ENCODE measurements at places on chromosomes 1 and 21.

GRCh38 chr1:57835620-57836019 lies 411.8 kb upstream of the DAB1 start:
- no peak for DNase-seq

DNA sequence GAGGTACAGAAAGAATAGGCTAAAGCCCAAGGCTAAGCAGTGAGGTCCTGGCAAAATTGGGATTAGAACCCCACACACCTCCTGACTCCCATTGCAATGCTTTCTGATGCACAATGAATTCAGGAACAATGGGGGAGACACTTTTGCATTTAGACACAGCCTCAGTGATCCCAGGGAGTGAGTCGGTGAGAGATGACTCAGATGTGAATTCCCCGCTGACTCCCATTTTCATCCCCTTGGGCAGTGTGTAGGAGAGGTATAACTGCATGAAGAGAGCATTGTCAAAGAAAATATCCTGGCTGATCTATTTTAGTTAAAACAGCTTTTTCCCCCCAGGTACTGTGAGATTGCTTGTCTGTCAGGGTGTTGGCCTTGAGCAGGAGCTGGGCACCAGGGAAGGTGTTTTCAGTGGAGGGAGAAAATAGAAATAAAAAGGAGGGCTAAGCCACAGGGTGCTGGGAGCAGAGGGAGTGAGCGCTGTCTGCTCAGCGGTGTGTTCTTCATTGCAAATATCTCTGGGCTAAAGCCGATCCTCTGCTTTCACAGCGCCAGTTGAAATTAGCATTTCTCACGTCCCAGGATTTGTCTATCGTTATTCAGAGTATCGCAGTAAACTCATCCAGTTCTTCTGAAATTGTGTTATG lies 247.7 kb upstream of the PTBP2 start:
- no peak for DNase-seq

GRCh38 chr1:198272492-198272891 lies 115.7 kb downstream of the NEK7 start:
- no peak for DNase-seq

DNA sequence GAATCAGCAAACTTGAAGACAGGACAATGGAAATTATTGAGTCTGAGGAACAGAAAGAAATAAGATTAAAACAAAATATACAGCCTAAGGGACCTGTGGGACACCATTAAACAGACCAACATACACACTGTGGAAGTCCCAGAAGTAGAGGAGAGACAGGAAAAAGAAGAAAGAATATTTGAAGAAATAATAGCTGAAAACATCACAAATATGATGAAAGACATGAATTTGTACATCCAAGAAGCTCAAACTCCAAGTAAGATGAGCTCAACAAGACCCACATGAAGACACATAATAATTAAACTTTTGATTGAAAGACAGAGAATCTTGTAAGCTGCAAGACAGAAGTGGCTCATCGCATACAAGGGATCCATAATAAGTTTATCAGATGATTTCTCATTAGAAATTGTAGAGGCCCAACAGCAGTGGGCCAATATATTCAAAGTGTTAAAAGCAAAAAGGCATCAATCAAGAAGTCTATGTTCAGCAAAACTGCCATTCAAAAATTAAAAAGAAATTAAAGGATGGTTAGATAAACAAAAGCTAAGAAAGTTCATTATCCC lies 311.3 kb upstream of the ADGRL2 start:
- no peak for DNase-seq

GRCh38 chr21:25967181-25967900 lies 203.2 kb downstream of the APP start:
- no peak for DNase-seq

GRCh38 chr21:34790341-34790740 lies 121.5 kb downstream of the CLIC6 start:
- DNase-seq = no peak

DNA sequence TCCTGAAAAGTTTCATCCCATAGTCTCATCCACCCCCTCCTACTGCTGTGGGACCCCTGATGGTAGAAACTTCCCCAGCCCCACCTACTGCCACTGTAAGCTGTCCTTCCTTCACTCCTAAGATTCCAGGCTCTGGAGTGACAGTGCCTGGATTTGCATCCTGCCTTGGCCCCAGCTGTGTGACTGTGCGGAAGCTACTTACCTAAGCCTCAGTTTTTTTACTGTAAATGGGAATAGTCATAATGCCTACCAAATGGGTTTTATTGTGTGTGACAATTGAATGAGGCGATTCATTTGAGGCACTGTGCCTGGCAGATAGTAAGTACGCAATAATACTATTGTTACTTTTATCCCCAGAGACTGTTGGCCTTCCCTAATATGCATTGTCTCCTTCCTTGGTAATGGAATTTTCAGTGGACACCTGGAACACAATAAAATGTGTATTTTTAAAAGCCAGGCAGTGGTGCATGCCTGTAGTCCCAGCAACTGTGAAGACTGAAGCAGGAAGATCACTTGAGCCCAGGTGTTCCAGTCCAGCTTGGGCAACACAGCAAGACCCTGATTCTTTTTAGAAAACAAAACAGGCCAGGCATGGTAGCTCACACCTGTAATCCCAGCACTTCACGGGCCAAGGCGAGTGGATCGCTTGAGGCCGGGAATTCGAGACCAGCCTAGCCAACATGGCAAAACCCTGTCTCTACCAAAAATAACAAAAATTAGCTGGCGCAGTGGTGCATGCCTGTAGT lies 55.0 kb upstream of the ZNF326 start:
- no peak for DNase-seq

DNA sequence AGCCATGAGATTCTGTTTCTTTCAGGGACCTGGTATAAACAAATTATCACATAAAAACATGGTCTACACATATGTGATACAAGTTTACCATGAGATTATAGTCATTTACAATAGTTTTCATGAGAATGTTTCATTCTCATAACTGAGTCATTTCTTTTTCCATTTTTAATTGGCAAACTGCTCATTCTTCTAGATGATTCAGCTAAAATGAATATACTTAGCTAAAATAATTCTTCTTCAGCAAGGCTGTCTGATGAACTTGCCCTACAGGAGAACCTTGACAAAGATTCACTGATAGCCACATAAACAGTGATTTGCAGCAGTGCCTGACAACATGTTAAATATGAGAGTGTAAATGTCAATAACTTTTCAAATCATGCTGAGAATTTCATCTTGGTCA lies 253.2 kb downstream of the FMN2 start:
- DNase-seq = no peak

DNA sequence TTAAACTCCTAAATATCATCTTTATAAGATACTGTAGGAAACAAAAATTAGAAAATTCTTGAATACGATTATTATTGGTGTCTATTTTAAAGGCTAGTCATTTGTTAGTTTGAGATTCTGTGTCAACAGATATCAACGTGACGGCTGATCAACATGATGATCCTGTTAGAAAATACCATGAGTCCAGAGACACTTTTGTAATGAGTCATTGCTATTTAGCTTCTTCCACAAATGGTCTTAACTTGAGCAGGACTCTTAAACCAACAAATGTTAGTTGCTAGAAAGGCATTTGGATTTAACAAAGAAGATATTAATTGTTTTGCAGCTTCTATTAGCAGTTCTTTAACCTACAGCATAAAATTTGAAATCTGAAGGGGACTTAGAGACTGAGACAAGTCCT lies 131.2 kb downstream of the TGFB2 start:
- DNase-seq = no peak

DNA sequence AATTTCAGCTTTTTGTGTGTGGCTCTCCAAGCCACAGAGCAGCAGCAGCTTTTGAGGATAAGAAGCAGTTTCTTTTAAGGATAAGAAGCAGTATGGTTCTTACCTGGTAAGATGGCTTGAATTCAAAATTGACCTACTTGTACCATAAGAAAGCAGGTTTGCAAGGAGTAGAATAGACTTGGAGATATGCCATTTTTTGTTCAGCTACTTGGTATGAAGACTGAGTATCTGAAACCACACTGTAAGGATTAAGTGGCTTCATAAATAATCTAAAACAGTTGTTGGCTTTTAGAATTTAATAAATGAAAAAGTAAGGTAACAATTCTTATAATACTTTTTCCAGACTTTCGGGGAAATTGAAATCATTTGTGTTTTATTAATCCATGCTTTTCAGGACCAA lies 74.2 kb downstream of the ATF6 start:
- no peak for DNase-seq

- DNase-seq = no peak
Measured at GRCh38 chr1:214496126-214496525, 55.3 kb downstream of the PTPN14 start.

DNA sequence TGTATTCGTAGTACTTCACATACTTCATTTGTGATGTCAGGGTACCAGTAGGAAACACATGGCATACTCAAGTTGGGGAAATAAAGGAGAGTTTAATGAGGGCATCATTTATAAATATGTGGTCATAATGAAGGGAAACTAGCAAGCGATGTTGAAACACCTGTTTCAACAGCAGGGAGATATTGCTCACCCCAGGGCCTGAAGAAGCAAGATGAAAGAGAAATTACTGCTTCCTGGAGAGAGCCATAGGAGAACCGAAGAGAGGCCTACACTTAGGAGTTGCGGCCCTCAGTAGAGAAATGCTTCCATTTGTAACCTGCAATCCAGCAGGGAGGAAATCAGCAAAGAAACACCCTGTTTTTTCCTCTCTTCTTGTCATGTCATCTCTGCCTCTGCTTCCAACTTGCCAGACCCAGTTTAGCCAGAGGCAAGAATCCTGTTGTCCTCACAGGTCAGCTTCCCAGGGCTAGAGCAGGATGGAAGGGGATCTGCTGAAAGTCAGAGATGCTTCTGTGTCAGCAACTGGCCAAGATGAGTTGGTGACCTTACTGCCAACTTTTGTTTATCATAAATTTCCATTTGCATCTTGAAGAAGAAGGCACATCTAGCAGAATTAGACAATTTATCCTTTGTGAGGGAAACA lies 67.6 kb upstream of the TSPAN2 start:
- no peak for DNase-seq

GRCh38 chr1:226457307-226457712 lies 49.4 kb upstream of the PARP1 start:
- peak; percentile 37 for DNase-seq

- no peak for DNase-seq
Measured at GRCh38 chr21:29155118-29155932, 24.9 kb downstream of the MAP3K7CL start.

- DNase-seq = no peak
Measured at GRCh38 chr21:44533891-44534627, 5.9 kb downstream of the KRTAP10-1 start.

GRCh38 chr1:86153836-86154235 lies 2.7 kb downstream of the COL24A1 start:
- no peak for DNase-seq

DNA sequence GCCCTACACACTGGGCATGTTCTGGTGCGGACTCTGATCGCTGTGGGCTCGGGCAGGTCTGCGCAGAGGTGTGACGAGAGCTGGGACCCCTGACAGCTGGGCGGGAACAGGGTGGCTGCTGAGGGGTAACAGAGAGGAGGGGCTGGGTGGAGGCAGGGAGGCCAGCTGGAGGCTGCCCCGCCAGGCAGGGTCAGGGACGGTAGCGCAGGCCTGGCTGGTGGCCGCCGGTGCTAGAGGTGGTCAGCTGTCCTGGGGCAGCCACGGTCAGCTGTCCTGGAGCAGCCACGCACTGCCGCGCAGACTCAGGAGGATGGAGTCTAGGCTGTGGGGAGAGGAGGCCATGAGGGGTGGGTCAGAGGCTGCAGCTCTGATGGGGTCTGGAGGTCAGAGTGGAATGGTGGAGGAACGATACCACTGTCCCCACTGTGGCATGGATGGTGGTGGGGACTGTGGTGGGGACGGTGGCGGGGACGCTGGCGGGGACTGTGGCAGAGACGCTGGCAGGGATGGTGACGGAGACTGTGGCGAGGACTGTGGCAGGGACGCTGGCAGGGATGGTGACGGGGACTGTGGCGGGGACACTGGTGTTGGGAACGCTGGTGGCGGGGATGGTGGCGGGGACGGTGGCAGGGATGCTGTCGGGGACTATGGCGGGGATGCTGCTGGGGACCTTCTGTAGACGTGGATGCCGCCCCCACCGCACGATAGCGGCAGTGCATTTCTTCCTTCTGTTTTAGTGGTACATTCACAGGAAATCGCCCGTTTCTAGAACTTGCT lies 21.3 kb upstream of the LRRC3 start:
- no peak for DNase-seq

DNA sequence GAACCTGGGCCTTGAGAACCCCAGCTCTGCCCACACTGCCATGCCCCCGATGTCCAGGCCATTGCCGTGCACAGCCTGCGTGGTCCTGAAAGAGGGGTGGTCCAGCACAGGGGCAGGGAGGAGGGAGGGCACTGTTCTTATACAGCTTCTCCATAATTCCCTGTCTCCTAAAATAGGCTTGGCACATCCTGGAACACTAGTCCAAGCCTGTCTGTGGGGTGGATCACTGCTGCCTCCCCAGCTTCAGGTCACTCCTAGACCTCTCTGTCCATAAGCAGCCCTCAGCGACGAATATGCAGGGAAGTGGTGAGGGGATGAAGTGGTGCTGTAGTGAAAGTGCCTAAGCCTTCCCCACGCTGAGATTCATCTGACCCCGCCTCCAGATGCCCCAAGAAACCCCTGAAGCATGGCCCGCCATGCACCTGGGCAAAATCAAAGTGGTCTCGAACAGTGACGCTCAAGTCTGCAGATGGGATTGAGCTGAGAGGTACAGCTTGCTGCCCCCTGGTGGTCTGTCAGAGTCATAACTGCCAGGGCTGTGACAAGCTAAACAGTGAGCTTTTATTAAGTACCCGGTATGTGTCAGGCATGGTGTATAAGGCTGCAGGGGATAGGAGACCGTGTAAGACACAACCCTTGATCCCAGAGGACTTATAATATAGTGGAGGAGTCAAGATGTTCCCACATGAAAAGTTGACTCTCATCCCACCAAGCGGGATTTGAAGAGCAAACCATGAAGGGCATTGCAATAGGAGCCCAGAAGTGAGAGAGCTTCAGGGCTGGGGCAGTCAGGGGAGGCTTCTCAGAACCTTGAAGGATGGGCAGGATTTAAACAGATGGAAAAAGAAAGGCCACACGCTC lies 66.6 kb downstream of the FAM163A start:
- DNase-seq = peak; percentile 49

DNA sequence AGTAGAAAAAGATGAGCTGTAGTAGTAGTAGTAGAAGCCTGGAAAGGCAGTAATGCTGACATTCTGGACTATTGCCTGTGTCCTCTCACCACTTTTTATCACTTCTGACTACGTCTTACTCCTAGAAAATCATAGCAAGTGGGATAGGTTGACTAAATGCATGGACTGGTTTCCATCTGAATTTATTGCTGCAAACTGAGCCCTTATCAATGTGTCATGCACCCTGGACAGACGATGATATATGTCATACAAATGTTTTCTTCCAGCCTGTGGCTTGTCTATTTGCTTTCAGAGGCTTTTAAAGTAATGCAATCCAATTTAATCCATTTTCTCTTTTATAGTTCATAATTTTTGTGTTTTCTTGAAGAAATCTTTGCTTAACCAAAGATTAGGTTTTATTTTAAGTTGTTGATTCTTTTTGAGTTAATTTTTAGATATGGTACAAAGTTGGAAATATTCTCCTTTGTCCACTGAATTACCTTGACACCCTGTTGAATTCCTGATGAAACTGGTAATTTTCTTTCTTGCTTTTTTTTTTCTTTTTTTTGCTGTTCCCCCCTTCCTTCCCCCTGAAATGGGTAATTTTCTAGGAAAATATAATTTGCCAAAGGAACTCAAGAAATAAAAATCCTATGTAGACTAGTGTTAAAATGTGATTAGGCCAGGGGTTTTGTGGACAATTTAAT lies 47.1 kb downstream of the PHACTR4 start:
- no peak for DNase-seq

Data from activated CD4-positive, alpha-beta T cell treated with anti-CD3 and anti-CD28 coated beads for 24 hours (primary cell).